ENCODE measurements at places on chromosomes 13 and 19.

GRCh38 chr13:38265132-38265497, 84.5 kb upstream of the UFM1 start:
- DNase-seq, result no peak

DNA sequence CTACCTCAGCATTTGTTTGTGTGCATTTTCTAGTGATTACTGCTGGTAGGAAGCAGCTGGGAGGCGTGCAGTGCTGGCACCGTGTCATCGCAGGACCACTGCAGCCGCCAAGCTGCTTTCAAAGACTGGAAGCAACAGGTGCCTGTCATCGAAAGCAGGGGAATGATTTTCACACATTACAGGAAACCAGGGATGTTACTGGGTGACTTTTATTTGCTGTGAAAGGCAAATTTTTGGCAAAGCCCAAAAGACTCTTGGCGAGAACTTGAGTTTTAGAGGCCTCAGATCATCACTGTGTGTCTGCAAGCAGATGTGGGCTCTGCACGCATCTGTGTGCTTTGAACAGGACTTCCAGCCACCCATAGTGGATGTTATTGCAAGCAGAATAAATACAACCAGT, 176.4 kb downstream of the FLT1 start:
- DNase-seq, result no peak

DNA sequence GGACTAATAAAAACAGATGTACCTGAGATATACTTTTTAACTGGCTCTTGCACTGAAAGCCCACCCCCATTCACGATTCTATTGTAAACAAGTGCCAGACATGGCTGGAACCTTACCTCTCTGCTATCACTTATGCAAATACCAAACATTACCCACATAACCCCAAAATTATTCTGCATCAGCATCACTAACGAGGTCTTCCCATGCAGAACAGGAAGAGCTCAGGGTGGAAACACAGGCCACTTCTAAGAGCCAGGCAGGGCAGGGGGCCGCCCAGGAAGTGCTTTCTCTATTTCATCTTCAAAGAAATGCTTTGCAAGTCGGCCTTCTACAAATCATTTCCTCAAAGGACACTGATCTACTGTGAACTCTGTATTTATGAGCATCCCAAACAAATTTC, 7.3 kb downstream of the IRS2 start:
- no peak for DNase-seq

DNA sequence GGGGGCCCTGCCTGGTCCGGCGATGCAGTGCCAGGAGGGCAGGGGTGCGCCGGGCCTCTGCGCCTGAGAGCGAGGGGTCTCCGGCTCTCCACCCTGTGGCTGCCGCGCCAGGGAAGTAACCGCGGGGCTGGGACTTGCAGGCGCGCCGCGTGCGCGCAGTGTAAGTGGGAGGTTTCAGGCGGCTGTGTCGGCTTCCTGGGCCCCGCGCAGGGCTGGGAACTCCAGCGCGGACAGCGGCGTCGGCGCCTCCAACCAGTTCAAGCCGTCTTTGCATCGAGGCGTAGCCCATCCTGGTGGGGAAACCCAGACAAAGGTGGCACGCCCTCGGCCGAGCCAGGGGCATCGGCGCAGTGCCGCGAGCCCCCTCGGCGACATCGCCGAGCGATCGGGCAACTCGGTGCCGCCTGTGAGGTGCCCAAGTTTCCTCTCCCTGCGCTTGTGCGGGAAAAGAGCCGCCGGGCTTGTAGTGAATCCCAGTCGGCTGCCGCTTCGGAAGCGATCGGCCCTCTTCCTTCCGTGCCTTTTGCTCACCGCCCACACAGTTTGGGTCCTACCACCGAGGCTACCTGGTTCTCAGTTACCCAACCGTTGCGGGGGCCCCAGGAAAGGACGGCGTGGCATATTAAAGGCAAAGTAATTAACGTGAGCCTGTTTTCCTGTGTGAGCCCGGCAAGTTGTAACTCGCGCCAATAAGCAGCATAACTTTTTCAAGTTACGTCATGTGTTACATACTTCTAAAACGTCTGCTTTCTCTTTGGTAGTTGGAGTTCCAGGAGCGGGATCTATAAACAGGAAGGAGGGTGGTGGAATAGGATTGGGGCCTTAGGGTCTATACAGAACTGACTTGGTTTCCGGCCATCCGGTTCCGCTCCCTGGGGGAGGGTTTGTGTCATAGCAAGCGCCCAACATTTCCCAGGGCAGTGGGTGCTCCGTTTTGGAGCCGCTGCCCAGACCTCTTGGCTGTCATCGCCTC, 1.2 kb downstream of the LRCH1 start:
- peak; percentile 78 for DNase-seq

DNA sequence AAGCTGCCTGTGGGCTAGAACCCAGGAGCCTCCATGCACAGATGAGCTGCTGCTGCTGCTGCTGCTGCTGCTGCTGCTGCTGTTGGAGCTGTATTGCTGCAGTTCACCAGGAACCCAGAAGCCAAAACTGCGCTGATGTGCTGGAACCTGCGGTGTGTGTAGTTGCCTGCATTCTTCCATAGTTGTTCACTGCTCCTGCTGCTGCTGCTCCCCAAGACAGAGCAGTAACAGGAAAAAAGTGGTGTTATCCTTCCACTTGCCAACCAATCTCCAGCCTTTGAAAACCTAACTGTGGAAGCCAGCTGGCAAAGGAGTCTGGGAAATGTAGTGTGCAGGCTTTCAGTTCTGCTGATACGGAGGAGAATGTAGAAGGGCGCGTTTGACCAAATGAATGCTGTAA, 37.9 kb downstream of the ARHGAP35 start:
- DNase-seq, result peak; percentile 67

GRCh38 chr19:33197591-33198000, 3.5 kb downstream of the LRP3 start:
- no peak for DNase-seq

DNA sequence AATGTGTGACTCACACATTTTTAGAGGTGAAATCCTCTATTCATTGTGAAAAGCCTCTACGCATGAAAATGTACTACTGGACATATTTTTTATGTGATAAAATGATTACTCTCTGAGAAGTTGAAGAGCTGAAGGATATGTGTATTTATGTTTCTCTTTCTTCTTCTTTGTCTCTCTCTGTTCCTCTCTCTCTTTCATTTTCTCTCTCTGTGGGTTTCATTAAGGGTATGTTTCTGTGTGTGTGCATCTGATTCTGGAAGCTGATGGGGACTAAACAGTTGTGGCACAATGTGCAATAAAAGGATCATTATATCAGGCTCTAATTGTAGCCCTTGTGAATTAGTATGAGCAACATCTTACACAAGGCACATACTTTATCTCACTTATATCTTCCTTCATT, 867.7 kb downstream of the PCDH9 start:
- DNase-seq, result no peak

DNA sequence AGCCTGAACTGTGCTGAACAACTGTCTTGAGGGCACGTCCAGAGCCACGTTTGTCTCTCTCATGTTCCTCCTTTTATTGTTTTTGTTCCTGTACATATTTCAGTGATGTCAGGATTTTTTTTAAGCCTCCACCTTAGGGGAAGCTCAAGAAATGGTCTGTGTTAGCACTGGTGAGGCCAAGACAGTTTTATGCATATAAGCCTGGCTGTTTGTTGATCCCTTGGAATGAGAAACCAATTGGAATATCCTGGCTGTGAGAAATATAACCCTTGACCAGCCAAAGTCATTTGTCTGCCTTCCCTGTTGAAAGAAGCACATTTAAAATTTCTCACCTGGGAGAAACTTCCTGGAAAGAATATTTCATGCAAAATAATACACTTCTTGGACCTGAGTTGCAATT, 115.8 kb downstream of the DNAJC15 start:
- no peak for DNase-seq

- peak; percentile 39 for DNase-seq
These were observed 109.2 kb downstream of the ESD start for GRCh38 chr13:46687810-46688209.

GRCh38 chr13:49064476-49064875, 88.8 kb downstream of the FNDC3A start:
- no peak for DNase-seq

DNA sequence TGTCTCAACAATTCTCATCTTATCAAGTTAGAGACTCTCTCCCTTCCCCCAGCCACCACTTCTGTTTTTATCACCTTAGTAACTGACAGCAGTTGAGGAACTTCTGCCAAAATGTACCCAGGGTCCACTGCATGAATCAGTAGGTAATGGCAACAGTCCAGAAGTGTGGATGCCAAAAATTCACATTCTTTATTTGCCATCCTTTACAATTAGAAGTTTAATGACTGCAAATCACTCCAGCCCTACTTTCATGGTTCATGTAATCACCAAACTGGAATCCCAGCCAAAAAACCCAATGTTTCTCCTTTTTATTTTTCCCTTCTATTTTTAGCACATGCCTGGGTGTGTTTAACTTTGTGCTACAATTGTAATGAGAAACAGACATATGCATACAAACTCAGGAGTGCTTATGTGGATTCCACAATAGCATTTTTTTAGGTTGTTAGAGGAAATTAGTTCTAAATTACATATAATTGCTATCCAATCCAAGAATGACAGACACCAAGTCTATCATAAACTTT, 243.5 kb downstream of the RGCC start:
- peak; percentile 28 for DNase-seq

DNA sequence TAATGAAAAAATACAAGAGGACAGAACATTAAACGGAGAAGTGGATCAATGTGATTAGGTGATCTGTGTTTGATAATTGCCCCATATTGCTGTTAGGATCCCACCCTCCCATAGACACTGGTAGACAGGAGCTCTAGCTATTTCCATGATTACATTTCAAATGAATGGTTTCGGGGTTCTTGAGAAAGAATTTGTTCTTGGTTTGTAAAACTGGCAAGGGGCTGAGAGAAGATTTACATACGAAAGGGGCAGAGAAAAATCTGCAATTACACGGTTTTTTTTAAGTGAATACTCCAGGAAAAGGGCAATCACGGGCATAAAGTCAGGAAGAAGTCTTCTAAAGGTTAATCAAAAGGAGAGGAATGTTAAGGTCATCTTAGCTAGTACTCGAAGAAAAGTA, 2125.7 kb upstream of the PCDH20 start:
- no peak for DNase-seq

GRCh38 chr19:50178859-50179537, 15.9 kb upstream of the IZUMO2 start:
- DNase-seq, result no peak

DNA sequence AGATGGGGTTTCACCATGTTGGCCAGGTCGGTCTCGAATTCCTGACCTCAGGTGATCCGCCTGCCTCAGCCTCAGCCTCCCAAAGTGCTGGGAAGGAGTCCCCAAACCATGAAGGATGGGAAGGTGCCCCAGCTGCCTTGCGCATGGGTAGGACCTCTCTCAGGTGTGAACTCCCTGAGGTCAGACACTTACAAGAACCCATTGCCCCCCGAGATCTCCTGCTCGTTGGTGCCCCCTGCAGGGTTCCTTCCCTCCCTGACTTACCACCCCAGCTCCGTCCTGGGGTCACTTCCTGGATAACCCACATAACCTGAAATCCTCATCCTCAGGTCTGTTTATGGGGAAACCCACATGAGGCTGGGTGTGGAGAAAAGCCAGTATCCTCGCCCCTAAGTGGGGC, 41.7 kb downstream of the UNC13A start:
- DNase-seq, result no peak

GRCh38 chr13:48415516-48415915, 2.6 kb upstream of the LPAR6 start:
- no peak for DNase-seq

DNA sequence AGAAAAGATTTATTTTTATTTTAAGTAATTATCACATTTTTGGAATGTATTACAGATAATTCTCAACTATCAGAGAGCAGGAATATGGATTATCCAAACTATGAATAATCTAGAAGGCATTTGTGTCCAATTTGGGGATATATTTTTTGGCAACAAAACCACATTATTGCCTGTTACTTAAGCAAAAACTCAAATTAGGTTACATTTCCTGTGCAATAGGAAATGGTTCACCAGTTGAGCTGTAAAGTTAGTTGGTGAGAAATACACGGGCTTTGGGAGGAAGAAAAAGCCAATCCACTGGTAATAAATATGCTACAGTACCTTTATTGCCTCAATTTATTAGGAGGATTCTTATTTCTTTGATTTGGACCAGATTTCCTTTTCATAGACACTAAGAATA, 1075.2 kb downstream of the PCDH9 start:
- DNase-seq, result no peak

DNA sequence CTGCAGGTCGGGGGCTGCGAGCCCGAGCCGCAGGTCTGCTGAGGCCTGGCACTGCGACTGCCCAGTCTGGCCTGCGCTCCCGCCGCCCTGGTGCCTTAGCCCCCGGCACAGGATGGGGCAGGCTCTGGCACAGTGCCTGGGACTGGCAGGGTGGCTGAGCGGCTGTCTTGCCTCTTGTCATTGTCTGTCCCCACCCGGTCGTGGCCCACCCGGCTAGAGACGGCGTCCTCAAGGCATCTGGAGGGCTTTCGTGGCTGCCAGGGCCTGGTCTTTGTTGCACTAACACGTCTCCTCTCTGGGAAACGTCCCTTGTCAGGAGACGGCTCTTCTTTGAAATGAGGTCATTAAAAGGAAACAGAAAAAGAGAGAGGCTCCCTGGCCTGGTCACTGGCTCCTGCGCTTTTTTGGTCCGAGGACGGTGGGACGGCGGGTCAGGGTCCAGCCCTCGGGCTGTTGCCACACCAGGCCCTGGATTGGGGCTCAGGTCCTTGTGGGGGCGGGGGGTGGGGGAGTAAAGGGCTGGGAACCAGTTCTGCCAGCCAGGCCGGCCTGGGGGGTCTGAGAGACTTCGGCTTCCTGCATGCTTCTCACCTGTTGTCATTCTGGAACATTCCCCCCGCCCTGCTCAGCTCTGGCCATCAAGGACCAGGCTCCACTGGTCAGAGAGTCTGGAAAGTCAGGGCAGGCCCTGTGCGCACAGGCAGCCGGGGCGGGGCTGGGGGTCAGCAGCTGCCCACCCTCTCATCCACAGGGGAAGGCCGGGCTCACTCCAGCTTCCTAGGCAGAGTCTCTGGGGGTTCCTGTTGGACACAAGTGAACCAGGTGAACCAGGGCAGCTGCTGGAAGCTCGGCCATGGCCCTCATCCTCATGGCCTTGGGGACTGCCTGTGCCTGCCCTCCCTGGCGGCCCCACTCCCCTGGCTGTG, 6.2 kb upstream of the ZNF554 start:
- DNase-seq, result no peak

- DNase-seq, result peak; percentile 60
These were observed 5.2 kb upstream of the ZNF507 start for GRCh38 chr19:32339988-32340874.

DNA sequence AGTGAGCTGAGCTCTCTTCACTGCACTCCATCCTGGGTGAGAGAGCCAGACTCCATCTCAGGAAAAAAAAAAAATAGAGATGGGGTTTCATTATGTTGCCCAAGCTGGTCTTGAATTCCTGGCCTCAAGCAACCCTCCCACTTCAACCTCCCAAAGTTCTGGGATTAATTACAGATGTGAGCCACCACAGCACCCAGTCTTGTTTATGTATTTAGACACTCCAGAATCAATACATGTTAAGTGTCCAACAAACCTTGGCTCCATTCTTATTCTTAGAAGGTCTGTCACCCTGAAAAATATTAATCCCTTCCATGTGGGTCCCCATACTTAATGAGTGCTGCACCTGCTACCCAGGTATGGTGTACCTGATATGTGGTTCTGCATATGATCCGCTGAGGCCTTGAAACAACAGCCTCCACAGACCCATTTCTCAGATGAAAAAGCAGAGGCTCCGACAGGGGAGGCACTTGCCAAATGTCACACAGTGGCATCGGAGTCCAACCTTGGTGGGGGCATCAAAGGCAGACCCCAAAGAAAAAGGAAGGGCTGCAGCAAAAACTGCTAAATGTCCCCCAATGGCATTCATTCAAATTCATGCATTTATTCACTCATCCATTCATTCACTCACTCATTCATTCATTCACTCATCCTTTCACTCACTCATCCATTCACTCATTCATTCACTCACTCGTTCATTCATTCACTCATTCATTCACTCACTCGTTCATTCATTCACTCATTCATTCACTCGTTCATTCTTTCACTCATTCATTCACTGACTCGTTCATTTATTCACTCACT, 16.7 kb downstream of the TICAM1 start:
- DNase-seq, result no peak

Data from brain microvascular endothelial cell (primary cell).